ENCODE measurements at places on chromosomes 2 and 18. TPM values are rescaled to one million over a fixed set of nuclear protein-coding genes. Genes with fewer than 3 reads are reported as not detected.

CTNNA2 gene
- not detected for total RNA-seq

EVA1A gene
- total RNA-seq, result 19.0 TPM

TBR1 gene
- total RNA-seq, result not detected

REG3A gene
- total RNA-seq, result not detected

SLC4A3 gene
- 8.8 TPM for total RNA-seq

NTSR2 gene
- total RNA-seq, result not detected

SERTAD2 gene
- total RNA-seq, result 14.0 TPM

POTEJ gene
- not detected for total RNA-seq

NMUR1 gene
- total RNA-seq, result not detected

GALNT3 gene
- total RNA-seq, result 0.69 TPM

HDAC4 gene
- 33.4 TPM for total RNA-seq

SNRNP27 gene
- 39.8 TPM for total RNA-seq

CROCC2 gene
- total RNA-seq, result 0.12 TPM

TNFRSF11A gene
- total RNA-seq, result 0.29 TPM

ESPNL gene
- 2.0 TPM for total RNA-seq

PSTPIP2 gene
- 2.4 TPM for total RNA-seq

CHRND gene
- total RNA-seq, result not detected

SALL3 gene
- 0.44 TPM for total RNA-seq

ELOA2 gene
- total RNA-seq, result not detected

SOX11 gene
- total RNA-seq, result not detected

HSBP1L1 gene
- 4.4 TPM for total RNA-seq

SLC9A2 gene
- not detected for total RNA-seq

DOK6 gene
- 0.98 TPM for total RNA-seq

SPR gene
- 18.3 TPM for total RNA-seq

ZC3H6 gene
- total RNA-seq, result 4.7 TPM

CDK15 gene
- total RNA-seq, result 1.2 TPM

EPAS1 gene
- 463 TPM for total RNA-seq

FBXO15 gene
- not detected for total RNA-seq

KLHL29 gene
- total RNA-seq, result 3.5 TPM

ZSWIM2 gene
- not detected for total RNA-seq

LYG2 gene
- total RNA-seq, result not detected

WDR43 gene
- total RNA-seq, result 31.0 TPM
